ENCODE measurements at places on chromosomes 7 and 10. TPM values are rescaled to one million over a fixed set of nuclear protein-coding genes. Genes with fewer than 3 reads are reported as not detected.

GRCh38 chr10:34184939-34185386 lies 630.1 kb downstream of the PARD3 start:
- DNase-seq, result no peak

DNA sequence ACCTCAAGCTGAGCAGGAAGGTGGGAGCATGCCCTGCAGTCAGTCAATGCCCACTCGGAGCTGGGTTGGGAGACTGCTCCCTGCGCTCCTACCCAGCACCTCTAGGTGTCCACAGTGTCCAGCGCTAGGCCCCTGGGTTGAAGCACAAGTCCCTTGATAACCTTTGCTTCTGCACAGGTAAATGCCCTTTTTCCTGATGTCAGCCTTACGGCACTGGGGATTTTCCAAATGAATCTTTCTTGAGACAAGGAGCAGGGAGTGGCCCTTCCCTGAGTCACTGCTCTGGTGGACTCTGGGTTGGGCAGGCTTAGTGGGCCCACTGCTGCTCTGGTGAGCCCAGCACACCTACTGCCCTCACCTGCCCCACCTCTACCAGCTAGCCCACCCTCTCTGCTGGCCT lies 61.9 kb upstream of the OPN4 start:
- no peak for DNase-seq

- no peak for DNase-seq
Measured at GRCh38 chr7:117901089-117901797, 28.0 kb upstream of the CTTNBP2 start.

- DNase-seq, result no peak
Measured at GRCh38 chr10:128005858-128006257, 99.0 kb downstream of the PTPRE start.

DNA sequence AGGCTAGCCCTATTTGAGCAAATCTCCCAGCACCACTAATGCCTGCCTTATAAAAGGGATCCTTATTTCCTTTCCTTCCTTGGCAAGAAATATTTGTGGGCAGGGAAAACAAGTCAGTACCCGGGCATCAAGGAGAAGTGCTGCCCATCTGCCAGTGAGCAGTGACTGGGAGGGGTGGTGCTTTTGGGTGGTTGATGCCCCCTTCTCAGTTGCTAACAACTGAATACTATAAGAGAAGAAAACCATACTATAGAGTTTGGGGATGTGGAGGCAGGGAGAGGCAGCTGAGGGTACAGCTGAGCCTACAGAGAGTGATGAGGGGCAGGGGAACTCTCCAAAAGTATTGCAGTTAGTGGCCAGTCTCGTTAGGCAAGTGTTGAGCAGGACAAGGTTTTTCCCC lies 39.3 kb downstream of the OGDH start:
- no peak for DNase-seq

GRCh38 chr10:123741711-123742110 lies 75.6 kb downstream of the GPR26 start:
- DNase-seq, result no peak

GRCh38 chr10:119449760-119450461 lies 92.6 kb downstream of the RGS10 start:
- DNase-seq, result peak; percentile 93

DNA sequence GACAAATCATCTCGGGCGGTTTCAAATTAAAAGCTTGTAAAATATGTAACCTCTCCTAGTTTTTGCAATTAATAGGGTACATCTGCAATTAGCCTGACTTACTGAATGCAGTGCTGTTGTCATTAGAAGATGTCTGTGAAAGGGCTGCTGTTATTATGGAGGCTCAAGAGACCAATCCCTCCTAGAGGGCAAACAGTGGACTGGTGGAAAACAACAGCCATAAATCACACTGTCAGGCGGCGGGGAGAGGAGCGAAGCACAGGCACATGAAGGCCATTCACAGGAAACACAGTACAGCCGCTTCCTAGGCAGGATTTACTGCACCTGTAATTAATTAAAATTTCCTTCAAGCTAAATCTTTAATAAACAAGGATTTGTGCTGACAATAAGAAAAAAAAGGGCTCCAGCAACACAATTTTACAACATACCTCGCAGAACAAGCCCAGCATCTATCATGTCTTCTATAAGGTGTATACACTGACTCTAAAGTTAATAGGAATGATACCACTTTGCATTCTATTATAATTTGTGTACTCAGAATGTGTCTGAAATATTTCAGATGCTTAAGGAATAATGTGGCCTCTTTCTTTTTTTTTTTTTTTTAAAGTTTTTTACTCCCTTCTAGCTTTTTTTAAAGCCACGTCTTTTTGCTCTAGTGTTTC lies 50.7 kb downstream of the ERCC6 start:
- no peak for DNase-seq

GRCh38 chr10:35613597-35614226 lies 8.6 kb downstream of the GJD4 start:
- DNase-seq, result no peak

GRCh38 chr10:86439544-86439943 lies 72.9 kb upstream of the GRID1 start:
- DNase-seq, result peak; percentile 43

DNA sequence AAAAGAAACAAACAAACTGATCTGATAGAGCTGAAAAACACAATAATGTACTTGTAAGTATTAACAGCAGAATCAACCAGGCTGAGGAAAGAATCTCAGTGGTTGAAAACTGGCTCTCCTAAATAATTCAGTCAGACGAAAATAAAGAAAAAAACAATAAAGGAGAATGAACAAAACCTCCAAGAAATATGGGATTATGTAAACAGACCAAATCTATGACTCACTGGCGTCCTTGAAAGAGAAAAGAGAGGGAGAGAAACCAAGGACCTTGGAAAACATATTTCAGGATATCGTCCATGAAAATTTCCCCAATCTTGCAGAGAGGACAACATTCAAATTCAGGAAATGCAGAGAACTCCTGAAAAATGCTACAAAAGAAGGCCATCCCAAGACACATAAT lies 62.9 kb downstream of the FBXL13 start:
- DNase-seq, result no peak

GRCh38 chr10:9097206-9097990 lies 1042.9 kb downstream of the GATA3 start:
- no peak for DNase-seq

- DNase-seq, result no peak
Measured at GRCh38 chr10:43622038-43622437, 15.8 kb downstream of the ZNF485 start.

- no peak for DNase-seq
Measured at GRCh38 chr10:103890194-103890658, 27.8 kb downstream of the STN1 start.

DNA sequence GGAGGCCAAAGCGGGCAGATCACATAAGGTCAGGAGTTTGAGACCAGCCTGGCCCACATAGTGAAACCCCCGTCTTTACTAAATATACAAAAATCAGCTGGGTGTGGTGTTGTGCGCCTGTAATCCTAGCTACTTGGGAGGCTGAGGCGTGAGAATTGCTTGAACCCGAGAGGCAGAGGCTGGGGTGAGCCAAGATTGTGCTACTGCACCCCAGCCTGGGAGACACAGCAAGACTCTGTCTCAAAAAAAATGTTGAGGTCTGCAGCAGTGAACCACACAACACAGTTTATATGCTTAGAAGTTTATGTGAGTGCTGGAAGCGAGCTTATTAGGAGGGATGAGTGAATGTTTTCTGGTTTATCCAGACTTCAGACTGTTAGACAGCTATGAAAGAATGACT lies 10.4 kb downstream of the LHPP start:
- no peak for DNase-seq

Gene ZPBP
- not detected for total RNA-seq

Gene CCDC126
- 6.3 TPM for total RNA-seq

Gene SLC29A4
- 4.4 TPM for total RNA-seq

Gene PTPRZ1
- total RNA-seq, result not detected

Gene PURB
- 18.0 TPM for total RNA-seq
